Left kidney (tissue), 8 donors: ENCODE measurements at places on chromosomes 6 and 20. TPM values are rescaled to one million over a fixed set of nuclear protein-coding genes. Genes with fewer than 3 reads are reported as not detected.

DNA sequence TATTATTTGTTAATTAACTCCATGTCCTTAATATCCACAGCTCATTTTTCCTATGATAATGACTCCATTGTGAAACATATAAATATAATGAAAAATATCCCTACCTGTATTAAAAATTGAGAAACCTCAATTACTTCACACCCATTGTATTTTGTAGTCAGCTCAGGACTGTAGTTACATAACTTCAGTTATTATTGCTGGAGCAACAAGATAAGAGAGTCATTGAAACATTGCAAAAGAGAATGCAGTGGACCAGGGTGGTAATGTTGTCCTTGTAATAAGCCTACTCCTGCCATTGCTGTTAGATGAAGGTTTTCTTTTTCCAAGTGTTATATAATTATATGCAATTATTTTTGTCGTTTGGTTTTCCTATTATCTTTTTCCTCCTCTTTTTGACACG, 184.4 kb downstream of the PRL start:
- DNase-seq: no peak

DNA sequence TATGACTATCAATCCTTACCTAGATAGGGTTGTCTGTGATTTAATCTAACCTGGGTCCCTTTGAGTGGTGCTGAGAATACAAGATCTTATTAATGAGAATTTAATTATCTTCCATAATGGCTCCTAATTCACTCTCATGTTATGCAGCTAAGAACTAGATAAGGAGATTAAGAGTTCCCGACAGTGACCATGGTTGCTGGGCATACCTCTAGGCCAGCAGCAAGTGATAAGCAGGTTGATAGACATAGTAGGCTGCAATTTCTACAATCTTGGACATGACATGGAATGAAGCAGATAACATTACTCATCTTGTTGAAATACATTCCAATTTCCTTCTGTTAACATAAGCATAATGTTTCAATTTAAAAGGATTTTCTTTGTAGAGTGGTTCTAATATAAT, 27.1 kb downstream of the SPACA1 start:
- no peak for DNase-seq

GRCh38 chr6:37092923-37093727, 76.8 kb upstream of the PIM1 start:
- no peak for DNase-seq

- no peak for DNase-seq
Observed at GRCh38 chr20:49595811-49596561, 28.0 kb upstream of the PTGIS start.

GRCh38 chr6:162443101-162443500, 284.5 kb downstream of the PRKN start:
- peak; percentile 27 for DNase-seq

GRCh38 chr6:1310628-1311399, 1.1 kb upstream of the FOXQ1 start:
- DNase-seq: no peak

Gene MAP3K5
- 7.4 TPM for polyA plus RNA-seq

DNA sequence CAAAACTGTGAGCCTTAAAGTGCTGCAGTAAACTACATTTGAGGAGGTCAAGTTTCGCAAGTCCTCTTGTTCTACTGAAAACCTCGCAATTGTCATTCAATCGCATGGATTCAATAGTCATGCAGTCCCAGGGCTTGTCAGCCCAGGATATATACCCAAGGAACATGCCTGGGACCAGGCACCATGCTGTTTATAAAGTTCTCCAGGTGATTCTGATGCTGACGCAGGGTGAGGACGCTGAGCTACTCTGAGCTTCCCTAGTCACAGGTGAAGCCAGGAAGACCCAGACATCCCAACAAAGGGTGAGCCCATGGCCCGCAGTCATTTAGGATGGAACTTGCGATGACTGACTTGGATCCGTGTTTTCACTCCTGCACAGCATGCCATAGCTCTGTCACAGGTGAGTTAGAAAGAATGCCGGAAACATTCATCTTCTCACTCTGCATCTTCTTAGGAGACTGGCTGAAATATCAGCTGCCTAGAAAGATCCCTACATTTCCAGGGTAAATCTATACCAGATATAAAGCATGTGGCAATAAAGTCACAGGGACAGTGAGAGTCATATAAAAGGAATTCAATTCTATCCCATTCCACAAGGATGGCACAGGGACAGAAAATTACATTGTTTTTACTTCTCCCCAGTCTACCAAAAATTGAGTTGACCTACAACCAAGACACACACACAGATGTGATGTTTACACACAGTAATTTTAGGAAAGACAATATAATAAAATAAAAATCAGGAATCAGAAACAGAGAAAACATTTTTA, 27.0 kb upstream of the SSTR4 start:
- no peak for DNase-seq

DNA sequence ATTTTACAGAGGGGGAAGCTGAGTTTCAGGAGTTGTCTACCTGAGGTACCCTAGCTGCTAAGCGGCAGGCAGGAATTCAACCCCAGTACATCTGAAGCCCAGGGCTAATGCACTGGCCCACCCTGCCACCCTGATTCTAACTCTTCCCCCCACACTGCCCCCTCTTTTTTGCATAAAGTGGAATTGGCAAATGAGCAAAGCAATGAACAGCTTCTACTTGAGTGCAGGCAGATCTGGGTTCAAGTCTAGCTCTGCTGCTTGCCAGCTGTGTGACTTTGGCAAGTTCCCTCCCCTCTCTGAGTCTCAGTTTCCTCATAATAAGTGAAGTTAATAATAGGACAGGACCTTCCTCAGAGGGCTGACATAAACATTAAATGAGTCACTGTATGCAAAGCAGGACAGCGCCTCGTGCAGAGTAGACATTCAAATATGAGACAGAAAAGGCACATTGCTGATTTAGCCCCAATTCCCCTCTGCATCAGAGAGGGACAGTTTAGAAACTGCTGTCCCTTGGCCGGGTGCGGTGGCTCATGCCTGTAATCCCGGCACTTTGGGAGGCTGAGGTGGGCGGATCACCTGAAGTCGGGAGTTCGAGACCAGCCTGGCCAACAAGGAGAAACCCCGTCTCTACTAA, 4.7 kb downstream of the ADA start:
- DNase-seq: no peak

DNA sequence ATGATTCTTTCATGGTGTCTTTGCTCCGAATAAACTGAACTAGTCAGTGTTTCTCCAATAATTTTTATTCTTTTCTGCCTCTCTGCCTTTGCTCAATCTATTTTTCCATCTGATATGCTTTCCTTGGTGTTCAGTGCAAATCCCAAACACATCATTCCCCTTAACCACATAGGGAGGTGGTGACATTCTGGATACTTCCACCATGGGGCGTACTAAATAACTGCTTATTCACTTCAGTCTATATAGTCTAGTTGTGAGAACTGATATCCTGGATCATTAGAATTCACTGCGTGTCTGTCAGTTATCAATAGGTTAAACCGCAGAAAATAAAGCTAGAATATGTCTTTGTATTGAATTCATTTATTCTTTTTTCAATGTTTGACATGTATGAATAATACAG, 83.1 kb downstream of the KCNQ5 start:
- DNase-seq: no peak

- no peak for DNase-seq
Observed at GRCh38 chr6:155193526-155193925, 70.3 kb upstream of the CLDN20 start.
